NCI-H524 (cell line): ENCODE measurements at places on chromosomes 2 and 18.

- DNase-seq: no peak
Measured at GRCh38 chr2:96159084-96159830, 14.0 kb upstream of the DUSP2 start.

GRCh38 chr2:203710226-203710625 lies 3.8 kb downstream of the CD28 start:
- no peak for DNase-seq

GRCh38 chr18:2979129-2979528 lies 33.8 kb downstream of the LPIN2 start:
- no peak for DNase-seq

DNA sequence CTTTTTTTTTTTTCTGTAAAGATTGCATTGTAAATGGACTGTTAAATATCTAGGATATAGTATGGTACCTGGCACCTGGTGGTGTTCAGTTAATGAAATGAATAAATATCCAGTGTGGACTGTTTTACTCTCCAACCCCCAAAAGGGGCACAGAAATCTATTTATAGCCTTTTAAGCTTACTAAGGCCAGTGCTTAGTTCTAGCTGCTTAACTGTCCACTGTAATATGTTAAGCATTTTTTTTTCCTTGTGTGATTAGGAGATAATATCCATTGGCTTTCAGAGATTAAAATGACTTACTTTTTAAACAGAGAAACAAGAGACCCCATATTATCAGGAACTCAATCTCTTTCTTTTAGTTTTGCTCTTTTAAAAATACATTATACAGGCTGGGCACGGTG lies 84.4 kb downstream of the ZNF532 start:
- DNase-seq: no peak

- no peak for DNase-seq
Measured at GRCh38 chr2:219507581-219508443, 6.5 kb upstream of the ASIC4 start.

DNA sequence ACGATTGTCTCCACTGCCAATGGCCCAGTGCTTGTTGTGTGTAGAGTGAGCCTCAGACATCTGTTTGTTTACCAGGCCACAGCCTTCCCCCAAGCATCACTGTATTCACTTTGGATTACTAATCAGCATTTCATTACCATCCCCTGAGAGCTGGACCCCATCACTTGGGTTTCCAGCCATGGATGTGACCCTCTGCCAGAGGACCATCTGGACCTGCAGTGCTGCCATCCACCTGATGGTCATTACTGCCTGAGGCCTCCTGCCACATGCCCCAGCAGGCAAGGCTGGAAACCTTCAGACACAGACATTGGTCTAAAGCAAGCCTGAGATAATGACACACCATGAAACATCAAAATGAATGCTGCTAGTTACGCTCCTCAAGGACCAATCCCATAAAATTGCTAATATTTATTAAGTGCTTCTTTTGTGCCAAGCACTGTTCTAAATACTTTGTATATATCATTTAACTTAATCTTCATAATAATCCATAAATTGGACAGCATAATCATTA lies 2096.3 kb upstream of the CELF4 start:
- DNase-seq: no peak
